ENCODE measurements at places on chromosomes 6 and 20.

DNA sequence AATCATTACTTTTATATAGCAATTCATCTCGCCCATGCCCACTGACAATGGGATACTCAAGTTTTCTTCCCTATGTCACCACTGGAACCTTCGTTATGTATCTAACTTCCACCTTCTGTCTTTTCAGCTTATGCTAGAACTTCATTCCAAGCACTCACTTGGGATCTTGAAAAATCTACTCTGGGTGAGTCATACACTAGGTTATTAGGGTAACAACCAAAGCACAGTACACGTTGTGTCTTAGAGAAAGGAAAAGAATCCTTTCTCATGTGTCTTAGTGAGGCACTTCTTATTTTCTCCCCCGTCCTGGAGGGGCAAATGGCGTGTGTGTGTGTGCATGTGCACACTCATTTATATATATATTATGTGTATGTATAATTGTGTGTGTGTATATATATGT is 18.3 kb upstream of the FAM162B start:
- no peak for DNase-seq

DNA sequence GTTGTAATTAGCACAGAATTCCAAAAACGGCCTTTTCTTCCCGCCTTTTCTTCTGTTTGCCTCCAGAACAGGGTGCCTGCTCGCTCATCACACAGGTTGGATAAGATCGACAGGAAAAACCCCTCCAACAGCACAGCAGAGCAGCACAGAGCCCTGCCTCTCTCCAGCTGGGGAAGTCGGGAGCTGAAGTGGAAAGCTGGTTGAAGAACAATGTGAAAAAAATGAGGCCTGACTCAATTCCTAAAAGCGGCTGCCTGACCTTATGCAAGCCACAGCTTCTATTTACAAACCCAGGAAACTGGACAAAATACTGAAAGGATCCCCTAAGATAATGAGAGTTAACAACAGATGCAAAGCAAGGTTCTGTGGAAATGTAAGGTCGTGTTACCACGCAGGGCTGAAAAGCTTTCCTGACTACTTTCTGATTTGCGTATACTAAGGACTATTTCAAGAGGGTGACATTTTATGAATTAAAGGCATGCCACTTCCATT is 116.9 kb downstream of the TTLL2 start:
- DNase-seq: no peak

- DNase-seq: no peak
These were observed 4.6 kb downstream of the MDC1 start for GRCh38 chr6:30712441-30712945.

DNA sequence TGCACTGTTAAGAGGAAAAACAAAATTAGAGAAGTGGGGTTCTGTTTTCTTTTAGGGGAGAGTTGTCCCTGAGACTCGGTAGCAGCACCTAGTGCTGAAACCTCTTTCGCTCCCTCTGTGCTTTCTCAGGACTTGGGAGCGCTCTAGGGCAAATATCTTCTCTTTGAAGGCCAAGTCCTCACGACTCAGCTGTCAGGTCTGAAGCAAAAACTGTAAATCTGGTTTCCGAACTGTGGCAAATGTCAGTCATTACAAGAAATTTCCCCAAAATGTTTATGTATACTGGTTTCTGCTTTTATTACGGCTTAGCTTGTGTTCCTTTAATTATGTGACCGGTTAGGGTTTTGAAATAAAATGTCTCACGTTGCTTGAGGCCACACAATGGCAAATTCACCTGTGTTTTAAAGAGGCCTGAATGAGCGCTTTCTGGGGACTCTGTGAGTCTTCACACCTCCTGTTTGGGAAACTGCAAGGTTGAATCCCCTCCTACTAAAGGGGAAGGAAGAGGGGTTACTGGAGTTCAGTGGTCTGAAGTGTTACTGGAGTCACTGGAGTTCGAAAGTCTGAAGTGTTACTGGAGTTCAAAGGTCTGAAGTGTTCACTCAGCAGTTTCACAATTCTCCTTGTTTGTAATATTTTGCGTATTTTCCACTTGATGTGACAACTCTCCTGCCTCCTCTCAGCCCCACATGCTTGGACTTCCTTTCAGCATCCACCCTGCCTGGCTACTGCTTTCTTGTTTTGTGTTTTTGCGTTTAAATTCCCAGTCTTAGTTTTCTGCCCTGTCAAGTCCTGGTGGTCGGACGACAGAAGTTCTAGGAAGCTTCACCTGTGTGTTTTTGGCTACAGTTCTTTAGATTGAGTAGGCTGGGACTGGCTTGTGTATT is 1.6 kb downstream of the SMPDL3A start:
- DNase-seq: no peak

DNA sequence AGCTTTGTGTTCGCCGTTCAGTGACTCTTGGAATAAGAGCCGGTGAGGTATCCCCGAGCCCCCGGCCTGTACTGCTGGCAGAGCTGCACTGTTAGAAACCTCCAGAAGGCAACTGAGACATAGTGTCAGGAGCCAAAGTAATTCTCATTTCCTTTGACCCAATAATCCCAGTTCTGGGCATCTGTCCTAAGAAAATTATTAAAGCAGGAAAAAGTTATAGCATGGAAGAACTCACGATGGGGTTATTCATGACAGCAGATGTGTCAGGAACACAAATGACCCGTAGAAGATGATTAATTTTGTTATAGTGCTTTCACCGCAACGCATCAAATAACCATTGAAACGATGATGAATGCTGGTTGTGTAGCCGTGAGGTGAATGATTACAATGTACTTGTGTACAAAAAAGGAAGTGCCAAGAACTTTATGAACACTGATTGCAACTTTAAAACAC is 20.3 kb downstream of the CYP21A2 start:
- no peak for DNase-seq

GRCh38 chr20:34703424-34704176 is 544 bp upstream of the TP53INP2 start:
- no peak for DNase-seq

- DNase-seq: no peak
These were observed 85.3 kb upstream of the RNF24 start for GRCh38 chr20:4100679-4101078.

DNA sequence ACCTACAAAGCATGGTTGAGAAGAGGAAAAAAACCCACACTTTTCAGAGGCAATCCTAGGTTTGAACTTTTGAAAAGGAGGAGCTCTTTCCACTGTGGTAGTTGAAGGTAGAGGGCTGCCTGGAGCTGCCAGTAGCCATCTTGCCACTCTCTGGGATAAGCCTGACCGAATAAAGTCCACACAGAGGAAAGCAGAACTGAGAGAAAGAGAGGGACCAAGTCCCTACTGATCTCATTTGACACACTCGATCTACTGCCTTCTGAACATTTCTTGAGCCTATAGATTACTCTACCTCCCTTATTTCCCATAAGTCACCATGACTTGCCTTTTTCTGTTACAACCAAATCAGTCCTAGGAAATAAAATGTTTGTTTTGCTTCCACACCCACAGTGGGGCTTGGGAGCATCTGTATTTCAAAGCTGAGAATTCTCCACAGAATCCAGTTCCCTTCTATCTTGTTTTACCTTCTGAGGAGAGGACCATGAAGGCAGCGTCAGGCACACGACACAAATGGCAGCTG is 147.0 kb upstream of the PTPRK start:
- no peak for DNase-seq

- DNase-seq: no peak
These were observed 61.9 kb downstream of the ECT2L start for GRCh38 chr6:138857775-138858174.

- DNase-seq: no peak
These were observed 175.4 kb upstream of the PRND start for GRCh38 chr20:4546342-4546741.

- no peak for DNase-seq
These were observed 715 bp downstream of the SOX12 start for GRCh38 chr20:325889-326644.

DNA sequence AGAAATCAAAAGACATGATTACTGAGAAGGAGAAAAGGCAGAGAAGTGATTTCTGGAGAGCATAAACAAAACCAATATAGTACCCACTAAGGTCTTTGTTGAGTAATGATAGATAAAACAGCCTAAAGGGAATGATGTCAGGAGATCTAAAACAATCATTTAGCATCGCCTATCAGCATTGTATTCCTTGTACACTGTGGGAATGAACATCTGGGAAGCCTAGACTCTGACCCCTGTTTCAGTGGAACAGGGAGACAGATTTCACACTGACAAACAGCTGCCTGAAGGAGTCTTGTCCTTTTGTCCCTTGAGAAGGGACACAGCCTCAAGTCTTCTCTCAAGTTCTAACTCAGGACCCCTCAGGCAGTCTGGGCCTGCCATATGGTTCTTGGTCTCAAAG is 1.7 kb downstream of the ASIP start:
- no peak for DNase-seq

DNA sequence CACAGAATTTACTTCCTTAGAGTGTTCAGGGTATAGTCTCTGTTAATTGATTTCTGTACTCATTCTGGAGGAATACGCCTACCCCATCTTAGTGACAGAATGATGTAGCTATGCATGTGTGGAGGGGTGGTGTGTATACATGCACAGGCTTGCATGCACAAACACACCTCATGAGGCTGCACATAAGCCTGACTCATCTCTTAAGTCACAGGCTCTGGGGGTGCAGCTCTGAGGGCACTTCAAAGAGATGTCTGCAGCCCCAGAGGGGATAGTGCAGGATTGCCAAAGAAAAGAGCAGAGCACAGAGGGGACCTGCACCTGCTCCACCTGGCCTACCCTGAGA is 24.6 kb downstream of the TBX18 start:
- DNase-seq: no peak

GRCh38 chr6:21769968-21770367 is 176.4 kb downstream of the SOX4 start:
- no peak for DNase-seq

DNA sequence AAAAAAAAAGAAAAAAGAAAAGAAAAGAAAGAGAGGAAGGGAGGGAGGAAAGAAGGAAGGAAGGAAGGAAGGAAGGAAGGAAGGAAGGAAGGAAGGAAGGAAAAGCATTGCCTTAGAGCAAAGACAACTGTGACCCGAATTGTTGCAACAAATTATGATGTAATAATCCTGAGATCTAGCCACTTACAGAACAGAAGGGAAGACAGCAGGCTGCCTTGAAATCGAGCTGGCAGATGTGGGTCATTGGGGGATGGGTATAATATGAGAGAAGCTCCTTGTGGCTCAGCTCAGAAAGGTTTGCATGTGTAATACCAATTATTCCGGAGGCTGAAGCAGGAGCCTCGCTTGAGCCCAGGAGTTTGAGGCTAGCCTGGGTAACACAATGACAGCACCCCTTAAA is 208.1 kb upstream of the PROKR2 start:
- DNase-seq: no peak

DNA sequence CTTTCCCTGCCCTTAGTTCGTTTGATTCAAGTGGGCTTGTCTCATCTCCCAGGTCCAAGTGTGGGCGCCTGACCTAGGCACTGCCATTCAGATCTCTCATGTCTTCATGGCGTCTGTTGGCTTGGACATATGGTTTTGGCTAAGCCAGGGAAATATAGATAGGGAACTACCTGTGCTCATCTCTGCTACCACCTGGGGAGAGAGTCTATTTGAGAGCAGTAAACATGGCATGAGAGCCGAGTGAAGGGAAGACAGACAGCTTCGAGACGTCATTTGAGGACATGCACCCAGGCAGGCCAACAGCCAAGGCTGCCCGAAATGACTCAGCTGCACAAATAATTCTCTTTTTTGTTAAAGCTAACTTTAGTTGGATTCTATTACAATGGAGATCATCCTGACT is 370.7 kb upstream of the AGPAT4 start:
- DNase-seq: no peak

- no peak for DNase-seq
These were observed 141.3 kb downstream of the MMS22L start for GRCh38 chr6:97141756-97142155.

GRCh38 chr20:53647286-53647821 is 53.7 kb upstream of the ZNF217 start:
- DNase-seq: no peak

DNA sequence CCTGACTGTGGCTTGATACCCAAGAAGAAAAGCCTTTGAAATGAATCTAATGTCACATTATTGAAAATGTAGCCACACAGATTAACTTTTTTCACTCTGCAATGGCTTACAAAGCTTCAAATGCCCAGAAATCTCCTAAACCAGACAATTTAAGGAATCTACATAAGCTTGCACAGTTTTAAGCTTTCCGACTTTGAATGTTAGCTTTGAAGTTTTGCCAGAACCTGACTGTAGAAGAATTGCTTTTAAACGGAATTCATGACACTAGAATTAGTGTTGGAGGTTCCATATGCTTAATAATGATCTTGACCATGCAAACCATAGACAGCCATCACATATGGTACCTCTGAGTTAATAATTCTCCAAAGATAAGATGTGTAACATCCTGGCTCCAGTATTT is 798.5 kb upstream of the EPHA7 start:
- no peak for DNase-seq

GRCh38 chr20:17953935-17954334 is 14.7 kb downstream of the SNX5 start:
- DNase-seq: no peak
